ENCODE measurements at places on chromosomes 4 and X.

GRCh38 chr4:57151481-57151880 lies 41.3 kb upstream of the IGFBP7 start:
- DNase-seq: no peak

GRCh38 chr4:150251752-150252190 lies 173.5 kb downstream of the DCLK2 start:
- DNase-seq: no peak

DNA sequence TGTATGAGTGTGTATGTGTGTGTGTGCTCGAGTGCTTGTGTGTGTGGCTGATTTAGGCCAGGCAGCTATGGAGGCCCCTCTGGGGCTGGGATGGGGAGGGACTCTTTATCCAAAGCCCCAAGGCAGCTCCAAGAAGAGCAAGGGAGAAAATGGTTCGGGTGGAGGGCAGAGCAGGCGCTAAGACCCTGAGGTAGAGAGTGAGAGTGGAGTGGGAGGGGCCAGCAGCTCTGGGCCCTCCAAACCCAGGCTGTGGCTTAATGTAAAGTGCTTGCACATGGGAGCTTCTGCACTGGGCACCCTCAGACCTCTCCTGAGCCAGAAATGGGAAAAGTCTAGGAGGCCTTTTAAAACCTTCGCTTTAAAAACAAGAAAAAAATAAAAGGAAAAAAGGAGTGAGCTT lies 233.5 kb upstream of the PSAPL1 start:
- DNase-seq: no peak

DNA sequence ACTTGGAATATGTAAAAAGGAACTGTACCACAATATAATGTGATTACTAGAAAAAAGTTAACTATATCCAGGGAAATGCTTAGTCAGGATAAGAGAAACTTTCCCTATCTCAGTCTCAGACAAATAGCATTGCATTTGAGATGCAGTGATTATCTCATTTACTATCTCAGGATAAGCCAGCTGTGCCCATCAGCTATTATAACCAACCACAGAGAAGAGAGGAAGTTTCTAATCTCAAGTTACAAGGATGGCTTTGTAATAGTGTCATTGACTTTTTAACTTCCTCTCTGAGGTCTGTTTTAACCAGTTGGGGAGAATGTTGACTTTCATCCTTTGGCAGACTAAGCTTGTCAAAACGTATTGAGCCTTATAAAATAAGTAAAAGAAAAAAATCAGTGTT lies 56.5 kb downstream of the SNX25 start:
- peak; percentile 83 for DNase-seq

GRCh38 chr4:4859325-4859798 lies at the start of gene MSX1:
Gene MSX1 (plus strand): TSS chr4:4859665. CDS start chr4:4859900, 235 bp downstream.
- DNase-seq: peak; percentile 89

DNA sequence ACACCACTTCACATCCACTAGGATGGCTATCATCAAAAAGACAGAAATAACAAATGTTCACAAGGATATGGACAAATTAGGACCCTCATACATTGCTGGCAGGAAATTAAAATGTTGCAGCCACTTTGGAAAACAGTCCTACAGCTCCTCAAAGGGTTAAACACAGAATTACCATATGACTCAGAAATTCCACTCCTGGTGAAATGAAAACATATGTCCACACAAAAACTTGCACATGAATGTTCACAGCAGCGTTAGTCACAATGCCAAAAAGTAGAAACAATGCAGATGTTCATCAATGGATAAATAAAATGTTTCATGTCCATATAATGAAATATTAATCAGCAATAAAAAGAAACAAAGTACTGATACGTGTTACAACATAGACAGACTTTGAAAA lies 15.1 kb downstream of the S100G start:
- peak; percentile 59 for DNase-seq

DNA sequence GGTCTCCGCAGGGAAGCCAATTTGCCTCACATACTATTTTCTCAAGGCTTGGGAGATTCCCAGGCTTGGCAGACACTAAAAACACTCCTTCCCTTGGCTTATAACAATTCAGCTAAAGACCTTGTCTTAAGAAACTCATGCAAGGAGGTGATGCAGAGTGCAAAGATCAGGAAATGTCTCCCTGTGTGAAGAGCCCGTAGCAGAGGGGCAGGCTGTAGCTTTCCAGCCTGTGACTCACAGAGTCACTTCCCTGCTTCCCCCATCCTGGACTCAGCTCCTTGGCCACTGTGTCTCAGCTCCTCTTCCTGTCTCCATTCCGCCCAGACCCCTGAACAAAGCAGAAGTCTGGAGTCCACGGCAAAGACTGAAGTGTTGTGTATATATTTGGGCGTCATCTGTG lies 56.1 kb downstream of the KDR start:
- DNase-seq: peak; percentile 58

GRCh38 chr4:52059372-52059771 lies 8.3 kb downstream of the SPATA18 start:
- DNase-seq: peak; percentile 78
